Stimulated activated CD4-positive, alpha-beta T cell treated with anti-CD3 and anti-CD28 coated beads, TNF-alpha, amount 100 ng/mL, for 4 hours (primary cell): ENCODE measurements at places on chromosomes 1 and 21.

GRCh38 chr1:62269439-62269838 is 49.8 kb downstream of the KANK4 start:
- no peak for DNase-seq

DNA sequence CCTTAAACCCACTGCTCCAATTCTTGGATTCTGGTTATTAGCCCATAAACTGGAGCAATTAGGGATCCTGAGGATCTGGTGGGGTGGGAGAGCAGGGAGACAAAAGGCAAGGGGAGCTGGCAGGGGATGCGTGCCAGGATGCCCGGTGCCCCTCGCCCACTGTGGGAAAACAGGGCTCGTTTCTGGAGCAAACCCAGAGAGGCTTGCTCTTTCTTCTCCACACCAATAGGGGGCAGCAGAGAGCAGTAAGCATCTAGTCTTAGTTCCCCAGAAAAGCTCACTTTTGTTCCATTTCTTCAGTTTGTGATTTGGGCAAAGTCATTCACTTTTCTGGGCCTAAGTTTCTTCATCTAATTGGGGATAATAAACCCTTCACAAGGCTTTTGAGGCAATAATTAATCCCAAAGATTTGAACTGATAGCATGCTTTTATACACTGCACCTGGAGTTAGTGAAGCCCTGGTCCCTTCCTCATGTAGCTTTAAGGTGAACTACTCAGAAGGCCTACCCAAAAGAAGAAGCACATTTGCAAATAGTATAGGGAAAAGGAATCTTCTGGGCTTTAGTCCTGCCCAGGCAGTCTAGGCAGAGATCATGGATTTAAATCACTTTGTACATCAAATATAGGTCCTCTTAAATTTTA is 160.6 kb upstream of the USP24 start:
- DNase-seq: no peak

GRCh38 chr1:40808002-40808401 is 24.4 kb downstream of the KCNQ4 start:
- DNase-seq: no peak

DNA sequence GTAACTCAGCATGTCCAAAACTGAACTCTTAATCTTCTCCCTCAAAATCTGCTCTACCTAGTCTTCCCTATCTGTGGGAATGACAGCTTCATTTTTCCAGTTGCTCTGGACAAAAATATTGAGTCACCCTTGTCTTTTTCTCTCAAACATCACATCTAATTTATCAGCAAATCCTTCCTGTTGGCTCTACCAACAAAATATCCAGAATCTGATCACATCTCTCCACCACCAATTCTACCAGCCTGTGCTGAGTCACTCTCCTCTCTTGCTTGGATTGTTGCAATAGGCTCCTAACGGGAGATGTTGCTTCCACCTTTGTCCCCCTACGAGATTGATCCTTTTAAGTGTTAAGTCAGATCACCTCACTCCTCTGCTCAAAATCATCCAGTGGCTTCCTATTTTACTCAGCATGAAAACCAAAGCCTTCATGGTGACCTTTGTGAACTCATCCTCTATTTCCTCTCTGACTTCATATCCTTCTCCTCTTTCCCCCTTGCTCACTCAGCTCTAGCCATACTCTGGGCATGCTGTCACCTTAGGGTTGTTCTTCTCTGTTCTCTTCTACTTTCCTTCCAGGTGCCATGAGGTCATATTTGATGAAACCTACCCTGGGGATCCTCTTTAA is 21.5 kb upstream of the SMYD2 start:
- DNase-seq: no peak

- DNase-seq: no peak
Measured at GRCh38 chr1:19628879-19629278, 15.2 kb upstream of the NBL1 start.

DNA sequence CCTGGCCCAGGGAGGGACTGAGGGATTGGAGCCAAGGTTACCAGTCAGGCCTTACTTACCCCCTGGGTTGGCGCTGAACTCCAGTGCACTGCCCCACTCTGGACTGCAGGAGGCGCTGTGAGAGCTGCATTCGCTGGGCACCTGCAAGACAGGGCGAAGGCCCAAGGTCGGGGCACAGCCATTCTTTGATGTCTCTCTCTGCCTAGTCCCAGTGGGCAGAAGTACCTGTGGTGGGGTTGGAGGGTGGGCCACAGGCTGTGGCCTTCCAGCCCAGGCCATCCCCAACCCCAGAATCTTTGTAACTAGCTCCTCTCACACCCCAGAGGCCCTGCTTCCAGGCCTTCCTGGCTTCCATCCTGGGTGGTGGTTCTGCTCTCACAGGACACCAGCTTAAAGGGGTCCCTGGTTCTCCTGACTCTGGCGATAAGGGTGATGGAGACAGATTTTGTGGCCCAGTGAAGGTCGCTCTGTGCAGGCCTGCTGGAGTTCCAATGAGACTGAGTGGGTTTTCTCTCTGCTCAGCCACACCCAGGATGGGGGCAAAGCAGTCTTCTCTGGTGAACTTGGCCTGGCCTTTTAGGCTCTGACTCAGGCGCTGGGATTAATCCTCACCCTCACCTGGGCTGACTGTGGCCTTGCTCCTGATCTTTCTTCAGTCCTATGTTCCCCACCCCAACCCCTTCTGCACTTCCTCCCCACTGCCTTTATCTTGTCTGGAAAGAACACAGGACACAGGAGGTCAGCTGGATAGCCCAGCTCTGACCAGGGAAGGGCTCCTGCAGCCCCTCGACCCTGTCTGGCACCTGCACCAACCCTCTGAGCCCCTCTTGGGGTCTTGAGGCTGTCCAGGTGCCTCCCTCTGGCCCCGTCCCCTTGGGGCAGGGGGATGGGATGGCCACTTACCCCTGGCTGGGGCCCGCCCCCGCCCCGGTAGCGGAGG is 954 bp downstream of the MYOG start:
- no peak for DNase-seq

- no peak for DNase-seq
Measured at GRCh38 chr1:23422241-23422877, 2.2 kb downstream of the TCEA3 start.

DNA sequence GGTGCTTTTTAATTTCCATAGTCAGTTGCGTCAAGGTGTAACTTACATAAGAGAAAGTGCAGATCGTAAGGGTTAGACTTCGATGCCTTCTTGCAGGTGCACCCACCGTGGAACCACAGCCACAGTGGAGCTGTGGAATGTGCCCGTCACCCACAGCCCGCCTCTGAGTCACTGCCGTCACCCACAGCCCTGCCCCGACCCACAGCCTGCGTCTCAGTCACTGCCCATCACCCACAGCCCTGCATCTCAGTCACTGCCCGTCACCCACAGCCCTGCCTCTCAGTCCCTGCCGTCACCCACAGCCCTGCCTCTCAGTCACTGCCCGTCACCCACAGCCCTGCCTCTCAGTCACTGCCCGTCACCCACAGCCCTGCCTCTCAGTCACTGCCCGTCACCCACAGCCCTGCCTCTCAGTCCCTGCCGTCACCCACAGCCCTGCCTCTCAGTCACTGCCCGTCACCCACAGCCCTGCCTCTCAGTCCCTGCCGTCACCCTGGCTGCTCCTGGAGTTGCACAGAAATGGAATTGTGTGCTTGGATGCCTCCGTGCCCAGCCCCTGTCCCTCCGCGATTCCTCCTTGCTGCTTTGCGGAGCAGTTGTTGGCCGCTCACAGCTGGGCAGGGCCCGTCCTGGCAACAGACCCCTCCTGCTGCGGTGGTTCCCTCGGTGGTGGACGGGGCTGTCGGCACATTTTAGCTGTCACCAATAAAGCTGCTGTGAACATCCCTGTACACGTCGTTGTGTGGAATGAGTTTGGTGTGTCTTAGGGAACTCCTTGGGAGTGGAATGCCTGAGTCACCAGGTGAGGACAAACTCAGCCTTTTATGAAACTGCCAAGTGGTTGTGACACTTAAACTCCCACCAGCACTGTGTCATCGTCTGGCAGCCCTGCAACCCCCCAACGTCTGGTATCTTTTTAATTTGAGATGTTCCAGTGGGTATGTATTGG is 44.9 kb upstream of the COL6A2 start:
- no peak for DNase-seq

DNA sequence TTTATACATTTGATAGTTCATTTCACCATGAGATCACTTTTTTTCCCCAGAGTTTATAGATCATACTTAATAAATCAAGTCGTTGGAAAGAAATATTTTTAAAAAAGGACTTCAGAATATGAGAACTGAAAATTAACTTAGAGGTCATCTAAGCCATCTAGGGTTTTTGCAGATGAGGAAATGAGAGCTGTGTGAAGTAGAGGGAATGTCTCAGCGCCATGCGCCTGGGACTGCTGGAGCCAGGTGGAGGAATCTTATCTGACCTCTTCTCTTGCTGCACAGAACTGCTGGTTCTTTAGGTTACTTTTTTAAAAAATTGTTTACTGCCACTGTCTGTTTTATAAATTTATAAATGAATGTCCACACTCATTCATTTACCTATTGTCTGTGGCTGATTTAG is 11.5 kb downstream of the SH3BGR start:
- DNase-seq: no peak

DNA sequence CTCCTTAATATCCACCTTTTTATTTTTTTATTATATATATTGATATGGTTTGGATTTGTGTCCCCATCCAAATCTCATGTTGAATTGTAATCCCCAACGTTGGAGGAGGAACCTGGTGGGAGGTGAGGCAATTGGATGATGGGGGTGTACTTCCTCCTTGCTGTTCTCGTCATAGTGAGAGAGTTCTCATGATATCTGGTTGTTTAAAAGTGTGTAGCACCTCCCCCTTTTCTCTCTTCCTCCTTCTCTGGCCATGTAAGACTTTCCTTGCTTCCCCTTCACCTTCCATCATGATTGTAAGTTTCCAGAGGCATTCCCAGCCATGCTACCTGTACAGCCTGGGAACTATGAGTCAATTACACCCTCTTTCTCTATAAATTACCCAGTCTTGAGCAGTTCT is 22.7 kb upstream of the CCSAP start:
- DNase-seq: no peak
